Ascending aorta (tissue), 2 donors: ENCODE measurements at places on chromosomes 4 and X. TPM values are rescaled to one million over a fixed set of nuclear protein-coding genes. Genes with fewer than 3 reads are reported as not detected.

GRCh38 chrX:136646602-136647239 is 1.2 kb upstream of the CD40LG start:
- H3K27me3 ChIP-seq = no peaks in the 10 kb centered on the region
- H3K4me1 ChIP-seq = no peaks in the 10 kb centered on the region
- no peak for DNase-seq

SCD5 gene
- 28.0 TPM for total RNA-seq

HTR2C gene
- not detected for total RNA-seq

- H3K27ac ChIP-seq = no peak overlapping the region
- no peaks in the 10 kb centered on the region for H3K4me1 ChIP-seq
- DNase-seq = no peak
- H3K27me3 ChIP-seq = no peaks in the 10 kb centered on the region
- no peaks in the 10 kb centered on the region for H3K36me3 ChIP-seq
- H3K4me3 ChIP-seq = no peak overlapping the region
Measured at GRCh38 chrX:95728446-95728845, 956.2 kb upstream of the DIAPH2 start.

DCAF12L1 gene
- total RNA-seq = not detected

GRCh38 chr4:105662935-105663675 is 45.4 kb downstream of the INTS12 start:
- DNase-seq = no peak
- H3K4me3 ChIP-seq = no peak overlapping the region
- no peaks in the 10 kb centered on the region for H3K36me3 ChIP-seq
- no peak overlapping the region for H3K27ac ChIP-seq

UGT2B17 gene
- not detected for total RNA-seq

GRCh38 chrX:9278475-9279233 is 186.2 kb upstream of the TBL1X start:
- no peak overlapping the region for H3K4me3 ChIP-seq
- no peaks in the 10 kb centered on the region for H3K4me1 ChIP-seq
- H3K27ac ChIP-seq = no peak overlapping the region
- DNase-seq = no peak
- H3K36me3 ChIP-seq = no peaks in the 10 kb centered on the region

AWAT2 gene
- total RNA-seq = not detected

GRCh38 chr4:25486171-25486570 is 109.1 kb downstream of the ANAPC4 start:
- H3K4me3 ChIP-seq = no peak overlapping the region
- H3K36me3 ChIP-seq = no peaks in the 10 kb centered on the region
- DNase-seq = no peak
- H3K27ac ChIP-seq = no peak overlapping the region
- no peaks in the 10 kb centered on the region for H3K27me3 ChIP-seq

DNA sequence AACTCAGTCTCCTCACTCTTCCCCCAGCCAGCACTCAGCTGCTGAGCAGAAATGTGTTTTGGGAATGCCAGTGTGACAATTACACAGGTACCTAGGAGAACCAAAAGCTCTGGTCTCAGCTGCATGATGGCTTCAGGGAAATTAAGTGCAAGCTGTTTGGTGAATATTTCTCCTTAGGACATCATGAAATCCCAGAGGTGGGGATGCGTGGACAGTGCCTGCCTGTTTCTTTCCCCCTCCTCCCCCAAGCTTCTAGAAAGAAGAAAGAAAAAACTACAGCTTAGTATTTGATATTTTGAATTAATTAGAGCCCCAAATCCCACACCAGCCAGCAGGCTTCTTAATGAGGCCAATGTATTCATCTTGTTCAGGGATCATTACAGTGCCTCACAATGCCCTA is 243.0 kb downstream of the IDS start:
- DNase-seq = no peak
- no peaks in the 10 kb centered on the region for H3K36me3 ChIP-seq
- H3K4me3 ChIP-seq = no peak overlapping the region

TRIM61 gene
- total RNA-seq = not detected

RS1 gene
- not detected for total RNA-seq

DNA sequence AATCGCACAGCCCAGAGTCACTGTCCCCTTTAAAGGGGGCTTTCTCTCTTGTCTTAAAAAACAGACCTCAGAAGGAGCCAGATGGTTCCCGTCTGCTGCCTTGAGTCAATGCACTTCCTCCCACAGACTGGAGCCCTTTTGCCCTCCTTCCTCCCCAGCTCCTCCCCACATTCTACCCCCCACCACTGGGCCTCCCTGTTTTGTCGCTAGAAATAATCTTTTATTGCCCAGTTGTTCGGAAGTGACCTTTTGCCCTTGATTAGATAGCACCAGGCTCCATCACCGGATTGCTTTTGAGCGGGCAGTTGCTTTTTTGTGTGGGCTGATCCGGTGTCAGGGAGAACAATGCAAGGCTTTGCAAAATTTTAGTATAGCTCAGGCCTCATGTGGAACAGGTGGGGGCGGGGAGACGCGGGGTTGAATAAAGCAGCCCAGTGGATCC is 47.7 kb downstream of the SPRY1 start:
- no peaks in the 10 kb centered on the region for H3K27me3 ChIP-seq
- H3K4me1 ChIP-seq = no peaks in the 10 kb centered on the region
- no peak overlapping the region for H3K27ac ChIP-seq

FATE1 gene
- not detected for total RNA-seq

DNA sequence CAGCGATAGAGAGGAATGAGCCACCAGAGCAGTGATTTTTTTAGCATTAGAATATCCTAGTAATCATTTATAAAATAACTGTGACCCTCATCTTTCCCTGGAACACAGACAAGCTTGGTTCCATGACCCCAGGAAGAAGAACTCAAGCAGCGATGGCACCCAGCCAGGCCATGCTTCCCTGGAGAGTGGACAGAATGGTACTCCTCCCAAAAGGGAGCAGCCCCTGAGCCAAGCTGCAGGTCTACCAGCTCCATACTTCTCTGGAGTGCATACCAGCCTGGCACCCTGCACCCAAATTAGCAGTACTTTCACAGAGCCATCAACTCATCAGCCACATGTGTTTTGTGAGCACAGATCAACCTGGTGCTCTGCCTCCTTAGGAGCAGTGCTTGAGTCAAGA is 310.9 kb upstream of the PCDH10 start:
- H3K4me1 ChIP-seq = no peaks in the 10 kb centered on the region
- no peaks in the 10 kb centered on the region for H3K27me3 ChIP-seq
- no peak for DNase-seq
- H3K36me3 ChIP-seq = no peaks in the 10 kb centered on the region
